ENCODE measurements at places on chromosomes 11 and 22.

DNA sequence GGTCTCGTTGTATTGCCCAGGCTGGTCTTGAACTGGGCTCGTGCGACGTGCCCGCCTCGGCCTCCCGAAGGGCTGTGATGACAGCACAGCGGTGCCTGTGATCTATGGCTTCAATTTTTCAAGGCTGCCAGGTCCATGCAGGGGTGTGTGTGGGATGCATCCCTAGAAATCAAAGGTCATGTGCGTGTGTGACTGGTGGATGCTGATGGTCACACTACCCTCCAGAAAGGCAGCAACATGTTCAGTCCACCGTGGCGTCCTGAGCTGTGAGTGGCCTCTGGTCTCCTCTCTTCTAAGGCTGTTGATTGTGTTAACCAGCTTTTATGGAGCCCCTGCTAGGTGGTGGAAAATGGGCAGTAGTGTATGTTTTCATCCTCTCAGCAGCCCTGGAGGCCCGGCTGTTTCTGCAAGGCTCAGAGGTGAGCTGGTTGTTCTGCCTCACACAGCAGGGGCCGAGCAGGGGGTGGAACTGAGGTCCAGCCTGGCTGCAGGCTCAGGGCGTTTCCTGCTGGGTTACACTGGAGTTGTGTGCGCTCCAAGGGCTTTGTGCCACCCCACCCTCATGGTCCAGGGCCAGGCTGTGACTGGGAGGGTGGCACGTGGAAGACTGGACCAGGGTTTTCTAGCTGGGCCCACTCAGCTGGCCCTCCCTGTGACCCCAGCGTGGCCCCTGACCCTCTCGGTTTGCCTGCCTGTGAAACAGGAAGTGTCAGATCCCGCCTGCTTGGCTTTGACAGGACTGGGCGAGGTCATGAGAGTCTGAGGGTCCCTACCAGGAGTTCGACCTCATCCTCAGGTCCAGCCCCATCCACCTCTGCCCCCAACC, 7.7 kb downstream of the BIK start:
- DNase-seq, result no peak

DNA sequence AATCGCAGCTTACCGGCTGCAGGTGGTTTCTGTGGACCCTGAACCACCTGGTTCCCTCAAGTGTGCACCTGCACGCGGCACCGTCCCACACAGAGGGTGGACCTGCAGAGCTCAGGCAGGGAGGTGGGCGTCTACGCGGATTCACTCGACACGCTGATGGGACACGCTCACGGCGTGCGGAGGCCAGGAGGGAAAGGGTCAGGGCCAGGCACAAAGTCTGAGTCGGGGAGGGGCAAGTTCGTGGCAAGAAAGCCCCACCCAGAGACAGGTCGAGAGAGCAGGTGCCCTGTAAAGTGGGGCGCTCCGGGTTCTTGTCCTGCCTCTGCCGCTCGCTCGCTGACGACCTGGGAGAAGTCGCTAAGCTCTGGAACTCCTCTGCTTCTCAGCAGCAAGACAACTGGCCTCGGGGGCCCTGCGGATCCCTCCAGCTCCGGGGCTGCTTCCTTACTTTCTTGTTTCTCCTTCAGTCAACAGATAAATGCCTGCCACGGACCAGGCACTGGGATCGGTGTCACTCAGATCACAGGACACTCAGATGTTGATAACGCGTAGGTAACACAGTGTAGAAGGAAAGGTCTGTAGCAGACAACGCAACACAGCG, 72.4 kb upstream of the NUP50 start:
- DNase-seq, result no peak

GRCh38 chr11:97745515-97746050, 1275.2 kb upstream of the CNTN5 start:
- no peak for DNase-seq

- no peak for DNase-seq
Observed at GRCh38 chr11:131750692-131751091, 380.3 kb downstream of the NTM start.

DNA sequence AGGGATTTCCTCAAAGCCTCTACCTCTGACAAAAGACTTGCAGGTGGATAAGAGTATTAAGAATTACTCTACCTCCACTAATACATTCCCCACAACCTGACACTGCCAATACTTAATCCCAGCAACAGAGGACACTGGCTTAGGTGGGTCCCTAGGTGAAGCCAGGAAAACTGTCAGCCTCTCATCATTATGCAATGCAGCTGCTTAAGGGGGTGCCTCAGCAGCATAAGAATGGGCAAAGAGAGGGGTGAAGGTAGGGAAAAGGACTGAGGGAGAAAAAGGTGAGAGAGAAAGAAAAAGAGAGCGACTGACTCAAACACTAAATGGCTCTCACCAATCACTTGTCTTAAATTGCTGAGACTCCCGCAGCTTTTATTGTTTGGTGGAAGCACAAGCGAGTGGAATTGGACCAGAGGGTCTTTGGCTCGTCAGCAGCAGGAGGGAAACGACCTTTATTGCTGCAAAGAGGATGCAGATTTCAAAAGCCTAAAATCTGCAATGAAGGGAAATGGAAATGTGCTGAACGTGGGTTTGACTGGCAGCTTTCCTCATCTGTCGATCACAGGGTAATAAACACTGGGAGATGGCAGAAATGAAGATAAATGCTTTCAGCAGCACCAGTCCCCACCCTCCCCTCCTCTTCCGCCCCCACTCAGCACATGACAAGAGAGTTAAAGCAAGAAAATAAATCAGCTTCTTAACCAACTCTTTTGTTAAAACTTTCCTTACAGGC, 64.9 kb upstream of the CHRM4 start:
- DNase-seq, result no peak

- no peak for DNase-seq
Observed at GRCh38 chr22:28792491-28793383, 7.6 kb downstream of the XBP1 start.

GRCh38 chr11:68956142-68956541, 24.6 kb downstream of the MRGPRD start:
- DNase-seq, result no peak

DNA sequence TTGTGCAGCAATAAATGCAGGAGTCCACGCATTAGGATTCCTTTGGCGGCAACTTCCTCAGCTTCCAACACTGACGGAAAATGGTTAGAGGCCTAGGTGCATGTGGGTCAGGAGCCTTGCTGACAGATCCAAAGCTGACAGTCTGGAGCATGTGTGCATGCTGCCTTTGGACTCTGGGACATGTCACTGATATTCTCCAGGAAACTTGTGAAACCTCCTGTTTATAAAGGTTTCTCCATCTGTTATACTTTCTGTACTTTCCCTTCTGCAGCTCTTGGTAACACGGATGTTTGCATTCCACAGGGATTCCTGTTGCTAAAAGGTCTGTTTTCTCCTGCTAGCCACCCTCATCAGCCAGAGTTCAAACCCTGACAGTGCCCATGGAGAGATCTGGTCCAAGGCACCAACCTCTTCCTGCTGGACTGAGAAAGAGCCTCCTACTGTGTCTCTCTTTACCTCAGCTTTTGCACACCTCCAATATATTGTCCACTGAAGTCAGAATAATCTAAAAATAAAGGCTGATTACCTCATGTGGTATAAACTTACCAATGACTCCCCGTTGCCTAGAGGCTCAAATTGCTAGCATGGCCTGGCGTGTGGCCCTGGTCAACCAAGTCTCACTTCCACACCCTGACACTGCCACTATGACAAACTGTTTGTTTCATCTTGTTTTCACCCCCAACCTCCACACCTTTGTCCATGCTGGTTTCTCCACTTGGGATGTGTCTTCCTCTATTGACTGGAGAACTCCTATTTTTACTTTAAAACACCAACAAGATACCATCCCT, 31.1 kb upstream of the LYVE1 start:
- DNase-seq, result no peak

GRCh38 chr22:20577045-20577444, 69.6 kb downstream of the MED15 start:
- DNase-seq, result no peak

DNA sequence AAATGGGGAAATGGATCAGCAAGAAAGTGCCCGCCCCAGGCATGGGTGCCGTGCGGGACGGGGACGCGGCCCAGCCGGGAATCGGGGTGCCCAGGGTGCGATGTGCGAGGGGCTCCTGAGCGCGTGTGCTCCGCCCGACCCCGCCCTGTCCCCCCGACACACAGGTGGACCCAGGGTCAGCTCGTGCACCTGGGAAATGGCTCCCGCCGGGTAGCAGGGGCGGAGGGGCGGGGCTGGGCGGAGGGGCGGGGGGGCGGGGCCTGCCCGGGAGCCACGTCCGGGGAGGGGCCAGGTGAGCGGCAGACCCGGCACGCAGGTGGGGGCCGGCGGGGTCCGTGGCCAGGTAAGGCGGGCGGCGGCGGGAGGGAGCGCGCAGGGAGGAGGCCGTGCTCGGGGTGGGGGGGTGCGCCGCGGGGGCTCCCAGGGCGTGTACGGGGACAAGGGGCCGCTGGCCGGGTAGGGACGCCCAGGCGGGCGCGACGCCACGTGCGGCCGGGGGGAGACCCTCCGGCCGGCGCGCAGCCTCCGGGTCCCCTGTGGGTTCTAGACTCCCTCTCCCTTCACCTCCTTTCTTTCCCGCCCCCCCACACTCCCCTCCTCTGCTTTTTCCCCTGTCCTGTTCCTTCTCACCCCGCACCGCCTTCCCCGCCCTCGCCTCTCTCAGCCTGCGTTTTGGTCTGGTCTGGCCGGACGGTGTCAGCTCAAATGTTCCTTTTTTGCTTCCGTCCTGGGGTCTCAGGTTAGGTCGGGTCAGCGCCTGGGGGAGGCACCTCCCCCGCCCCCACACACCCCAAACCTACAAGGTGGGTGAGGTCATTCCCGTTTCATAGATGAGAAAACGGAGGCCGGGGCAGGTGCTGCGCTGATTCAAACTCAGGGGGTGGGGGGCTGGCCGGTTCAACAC, at the start of gene ARHGAP8:
ARHGAP8 (plus strand) TSS at position 291 of the 904 bp plus-strand sequence. CDS start 33,953 bp downstream, outside the sequence.
- no peak for DNase-seq

DNA sequence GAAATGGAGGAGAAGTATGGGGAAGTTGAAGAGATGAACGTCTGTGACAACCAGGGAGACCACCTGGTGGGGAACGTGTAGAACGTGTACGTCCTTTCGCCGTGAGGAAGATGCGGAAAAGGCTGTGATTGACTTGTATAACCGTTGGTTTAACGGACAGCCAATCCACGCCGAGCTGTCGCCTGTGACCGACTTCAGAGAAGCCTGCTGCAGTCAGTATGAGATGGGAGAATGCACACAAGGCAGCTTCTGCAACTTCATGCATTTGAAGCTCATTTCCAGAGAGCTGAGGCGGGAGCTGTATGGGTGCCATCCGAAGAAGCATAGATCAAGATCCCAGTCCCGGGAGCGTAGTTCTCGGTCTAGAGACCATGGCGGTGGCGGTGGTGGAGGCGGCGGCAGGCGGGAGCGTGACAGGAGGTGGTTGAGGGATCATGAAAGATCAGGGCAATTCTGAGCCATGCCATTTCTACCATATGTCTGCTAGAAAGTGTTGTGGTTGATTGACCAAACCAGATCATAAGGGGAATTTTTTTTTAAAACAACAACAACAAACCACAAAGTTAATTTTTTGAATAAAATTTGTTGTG, 36.8 kb upstream of the PHOX2A start:
- DNase-seq, result no peak

- DNase-seq, result peak; percentile 18
Observed at GRCh38 chr11:74460481-74461154, 6.7 kb downstream of the KCNE3 start.

DNA sequence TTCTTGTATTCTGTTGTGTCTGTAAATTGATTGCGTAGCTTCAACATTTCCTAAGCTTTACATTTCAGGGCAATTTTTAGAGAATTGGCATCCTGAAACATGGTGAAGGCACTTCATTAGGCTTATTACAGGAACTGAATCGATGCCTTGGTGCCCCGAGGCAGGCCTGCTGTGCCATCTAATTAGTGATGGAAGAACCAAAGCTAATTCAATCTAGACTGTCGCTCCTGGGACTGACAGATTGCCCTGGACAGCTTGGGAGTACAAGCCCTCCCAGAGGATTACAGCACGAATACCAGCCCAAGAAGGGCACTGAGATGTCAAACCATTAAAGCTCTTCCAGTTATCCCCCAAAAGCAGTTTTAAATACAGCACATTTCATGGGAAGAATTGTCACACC, 243.2 kb upstream of the ZC3H12C start:
- DNase-seq, result no peak

- peak; percentile 89 for DNase-seq
Observed at GRCh38 chr22:37051391-37052385, at the start of gene KCTD17. KCTD17 (plus strand) TSS chr22:37051742; CDS start chr22:37051761, 19 bp downstream.

DNA sequence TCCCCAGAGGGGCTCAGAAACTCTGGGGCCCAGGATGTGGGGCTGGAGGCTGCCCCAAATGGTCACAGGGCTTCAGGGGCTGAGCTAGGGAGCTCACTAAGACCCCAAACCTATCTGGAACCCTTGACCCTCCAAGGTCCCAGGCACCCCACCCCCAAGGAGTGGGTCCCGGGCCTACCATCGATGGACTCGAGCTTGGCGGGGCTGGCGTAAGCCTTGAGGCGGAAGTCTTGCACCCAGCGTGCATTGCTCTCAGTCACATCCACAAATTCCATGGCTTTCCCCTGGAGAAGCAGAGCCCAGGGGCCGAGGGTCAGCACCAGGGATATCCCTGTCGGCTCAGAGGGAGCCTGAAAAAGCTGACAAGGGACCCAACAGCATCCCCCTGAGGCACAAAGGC, 3.5 kb downstream of the GATD1 start:
- no peak for DNase-seq

GRCh38 chr11:64447831-64448598, 89.1 kb downstream of the RPS6KA4 start:
- peak; percentile 44 for DNase-seq

GRCh38 chr11:103995896-103996295, 40.5 kb upstream of the DDI1 start:
- DNase-seq, result no peak

DNA sequence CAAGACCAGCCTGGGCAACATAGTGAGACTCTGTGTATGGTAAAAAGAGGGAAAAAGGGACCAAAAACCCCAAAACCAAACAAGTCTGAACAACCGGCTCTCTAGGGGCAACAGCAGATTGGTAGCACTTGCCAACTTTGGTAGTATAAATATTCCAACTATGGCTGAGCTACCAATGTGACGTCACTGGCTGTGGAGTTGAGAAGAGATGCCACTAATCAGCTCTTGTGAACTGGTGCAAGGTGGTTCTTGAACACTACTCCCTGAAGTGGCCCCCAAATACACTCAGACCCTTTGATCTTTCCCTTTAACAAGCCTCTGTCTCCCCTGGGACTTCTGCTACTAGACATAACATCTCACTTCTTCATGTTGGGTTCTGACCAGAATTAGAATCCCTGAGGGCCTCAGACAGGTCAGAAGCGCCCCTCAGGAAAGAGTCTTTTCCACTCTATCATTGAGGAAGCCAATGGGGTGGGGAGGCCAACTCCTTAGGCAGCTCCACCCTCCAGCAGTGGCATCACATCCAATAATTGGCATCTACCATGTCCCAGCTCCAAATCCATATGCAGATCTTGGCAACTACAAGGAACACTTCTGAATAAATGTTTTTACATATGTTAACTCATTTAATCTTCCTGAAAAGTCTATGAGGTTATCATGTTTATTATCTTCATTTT, 49.2 kb downstream of the RPL27A start:
- no peak for DNase-seq
